ENCODE measurements at places on chromosomes 5 and 9.
A peak's percentile ranks its signal among the peaks of the same experiment; 100 is the strongest.

DNA sequence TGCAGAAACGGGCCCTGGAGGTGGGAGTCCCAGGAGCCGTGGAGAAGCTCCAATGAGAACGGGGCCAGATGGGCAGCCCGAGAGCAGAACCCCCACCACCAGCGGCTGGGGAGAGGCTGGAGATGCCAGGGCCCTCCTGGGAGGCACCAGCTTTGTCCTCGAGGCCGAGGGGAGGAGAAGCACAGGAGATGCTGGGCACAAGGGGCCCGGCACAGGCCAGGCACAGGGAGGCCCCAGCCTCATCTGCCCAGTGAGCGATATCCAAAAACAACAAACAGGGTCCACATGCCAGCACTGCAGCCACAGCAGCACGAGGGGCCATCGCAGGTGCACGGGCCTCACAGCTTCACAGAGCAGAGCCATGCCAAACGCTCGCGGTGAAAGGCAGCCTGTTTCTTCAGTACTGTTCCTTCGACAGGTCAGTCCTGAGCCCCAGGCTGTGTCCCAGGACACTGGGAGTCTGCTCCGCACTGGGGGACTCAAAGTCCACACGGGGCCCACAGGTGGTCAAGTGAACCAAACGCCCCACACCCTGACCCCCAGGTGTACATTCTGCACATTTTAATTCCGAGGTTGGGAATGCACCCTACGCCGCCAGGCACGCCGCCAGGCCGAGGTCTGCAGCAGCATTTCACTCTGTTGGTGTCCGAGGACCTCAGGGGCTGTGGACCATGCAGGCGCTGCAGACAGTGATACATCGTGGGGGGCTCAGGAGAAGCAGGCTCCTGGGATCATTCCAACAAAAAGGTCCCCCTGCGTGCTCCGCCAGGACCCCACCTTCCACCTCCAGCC lies 9.5 kb downstream of the LPCAT1 start:
- DNase-seq, result peak; percentile 8

GRCh38 chr9:98787766-98788335 lies 8.5 kb downstream of the ANKS6 start:
- DNase-seq, result no peak

DNA sequence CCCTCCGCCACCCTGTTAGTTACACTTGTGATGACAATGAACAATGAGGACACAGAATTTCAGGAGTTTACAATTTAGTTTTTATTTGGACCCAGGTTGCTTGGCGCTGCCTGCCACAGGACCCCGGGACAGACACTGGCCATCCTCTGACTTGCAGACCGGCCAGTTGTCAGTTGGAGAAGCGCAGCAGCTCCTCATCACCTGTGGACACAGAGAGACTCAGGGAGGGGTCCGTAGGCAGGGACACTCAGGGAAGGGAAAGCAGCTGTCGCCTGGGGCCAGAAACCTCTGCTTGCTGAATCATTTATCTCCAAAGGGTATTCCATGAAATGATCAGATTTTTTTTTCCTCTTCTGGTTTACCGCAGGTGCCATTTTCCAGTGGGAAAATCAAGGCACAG lies 18.0 kb downstream of the AMBP start:
- DNase-seq, result no peak

DNA sequence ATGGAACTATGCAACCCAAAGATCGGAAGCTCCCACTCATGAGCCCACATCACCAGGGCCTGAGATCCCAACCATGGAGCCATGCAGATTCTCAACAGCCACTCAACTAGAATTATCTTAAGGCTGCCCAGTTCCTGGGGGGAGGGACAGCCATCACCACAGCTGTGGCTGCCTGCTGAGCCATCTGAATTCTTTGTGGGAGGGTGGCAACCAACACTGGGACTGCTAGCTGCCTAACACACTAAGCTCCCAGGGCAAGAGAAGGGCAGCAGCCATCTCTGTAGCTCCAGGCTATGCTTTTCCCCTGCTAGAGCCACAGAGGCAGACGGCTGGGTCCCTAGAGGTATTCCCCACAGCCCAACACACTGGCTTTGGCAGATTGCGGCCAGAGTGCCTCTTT lies 251.3 kb upstream of the GRAMD2B start:
- no peak for DNase-seq

DNA sequence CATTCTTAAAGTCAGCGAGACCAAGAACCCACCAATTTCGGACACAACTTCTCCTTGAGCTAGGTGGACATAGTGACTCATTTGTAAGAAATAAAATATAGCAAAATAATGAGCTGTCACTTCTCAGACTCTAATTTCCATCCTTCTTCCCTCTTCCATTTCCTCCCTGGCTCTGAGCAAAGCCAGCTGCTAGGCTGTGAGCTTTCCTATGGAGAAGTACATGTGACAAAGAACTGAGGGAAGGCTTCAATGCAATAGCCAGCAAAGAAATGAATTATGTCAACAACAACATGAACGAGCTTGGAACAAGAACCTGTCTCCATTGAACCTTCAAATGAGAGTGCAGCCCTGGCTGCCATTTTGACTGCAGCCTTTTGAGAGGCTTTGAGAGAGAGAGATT lies 25.9 kb upstream of the SELENOP start:
- DNase-seq, result no peak

- DNase-seq, result no peak
Measured at GRCh38 chr5:119402081-119402480, 46.3 kb downstream of the TNFAIP8 start.

GRCh38 chr5:154862766-154863165 lies 4.3 kb downstream of the CNOT8 start:
- no peak for DNase-seq

DNA sequence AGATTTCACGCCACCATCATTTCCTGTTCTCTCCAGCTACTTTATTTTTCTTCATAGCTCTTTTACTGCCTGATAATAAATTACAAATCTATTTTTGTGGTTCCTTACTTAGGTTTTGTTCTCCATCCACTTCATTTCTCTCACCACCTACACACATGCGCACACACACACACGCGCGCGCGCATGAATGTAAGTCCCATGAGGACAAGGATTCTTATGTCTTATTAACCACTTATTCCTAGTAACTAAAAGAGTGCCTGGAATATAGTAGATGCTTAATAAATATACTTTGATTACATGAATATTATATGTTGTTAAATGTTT lies 116.5 kb downstream of the TRPM6 start:
- DNase-seq, result no peak

GRCh38 chr5:115126303-115126702 lies 43.4 kb downstream of the TRIM36 start:
- DNase-seq, result no peak

DNA sequence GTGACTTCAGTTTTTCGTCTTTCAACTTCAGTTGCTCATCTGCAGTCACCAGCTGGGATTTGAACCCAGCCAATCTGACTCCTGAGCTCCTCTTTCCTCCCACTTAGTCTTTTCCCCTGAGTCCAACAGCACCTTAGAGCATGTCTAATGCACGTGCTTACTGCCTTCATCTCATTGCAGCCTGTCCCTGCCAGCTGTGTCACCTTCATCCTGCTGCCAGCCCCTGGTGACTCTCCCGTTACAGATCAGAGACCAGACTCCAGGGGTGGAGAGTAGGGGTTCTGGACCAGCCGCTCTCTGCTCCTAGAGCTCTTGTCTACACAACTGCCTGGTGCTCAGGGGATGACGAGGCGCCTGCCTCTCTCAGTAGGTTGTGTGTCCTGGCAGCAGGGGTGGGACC lies 132.9 kb upstream of the LMX1B start:
- DNase-seq, result no peak

DNA sequence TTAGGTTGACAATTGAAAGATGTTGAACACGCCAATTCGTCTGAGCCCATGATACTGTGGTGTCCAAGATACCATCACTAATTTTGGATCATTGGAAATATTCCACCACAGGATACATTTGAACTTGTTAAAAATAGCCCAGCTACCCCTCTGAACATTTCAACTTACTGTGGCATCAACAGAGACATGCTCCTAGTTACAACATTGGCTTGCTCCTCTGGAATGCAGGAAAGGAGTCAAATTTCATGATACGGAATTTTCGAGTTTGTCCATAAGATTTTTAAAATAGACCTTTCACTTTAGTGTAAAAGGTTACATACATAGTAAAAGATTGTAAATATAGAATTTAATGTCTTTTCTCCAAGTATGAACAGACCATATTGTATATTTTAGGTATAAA lies 12.8 kb downstream of the SEMA5A start:
- DNase-seq, result no peak

DNA sequence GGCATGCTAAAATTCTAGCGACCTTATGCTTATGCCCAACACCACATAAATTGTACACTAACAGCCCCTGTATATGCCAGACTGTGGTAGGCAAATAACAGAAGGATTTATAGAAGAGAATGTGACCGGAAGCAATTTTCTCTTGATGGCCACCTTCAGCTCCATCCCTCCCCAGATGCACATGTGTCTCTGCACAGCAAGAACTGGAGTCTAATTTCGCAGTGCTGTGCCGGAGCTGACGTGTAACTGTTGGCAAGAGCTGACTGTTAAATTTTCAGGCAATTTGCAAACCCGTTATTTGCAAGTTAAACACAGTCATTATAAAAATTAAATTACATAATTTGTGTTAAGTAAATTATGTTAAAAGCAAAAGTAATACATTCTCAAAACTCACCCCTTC lies 48.4 kb downstream of the PCA3 start:
- DNase-seq, result no peak

GRCh38 chr9:116144555-116144954 lies 9.0 kb upstream of the PAPPA start:
- no peak for DNase-seq
